Stimulated activated CD4-positive, alpha-beta T cell treated with anti-CD3 and anti-CD28 coated beads, Interleukin-2, amount 100 ng/mL, for 24 hours (primary cell): ENCODE measurements at places on chromosomes 4 and X.

DNA sequence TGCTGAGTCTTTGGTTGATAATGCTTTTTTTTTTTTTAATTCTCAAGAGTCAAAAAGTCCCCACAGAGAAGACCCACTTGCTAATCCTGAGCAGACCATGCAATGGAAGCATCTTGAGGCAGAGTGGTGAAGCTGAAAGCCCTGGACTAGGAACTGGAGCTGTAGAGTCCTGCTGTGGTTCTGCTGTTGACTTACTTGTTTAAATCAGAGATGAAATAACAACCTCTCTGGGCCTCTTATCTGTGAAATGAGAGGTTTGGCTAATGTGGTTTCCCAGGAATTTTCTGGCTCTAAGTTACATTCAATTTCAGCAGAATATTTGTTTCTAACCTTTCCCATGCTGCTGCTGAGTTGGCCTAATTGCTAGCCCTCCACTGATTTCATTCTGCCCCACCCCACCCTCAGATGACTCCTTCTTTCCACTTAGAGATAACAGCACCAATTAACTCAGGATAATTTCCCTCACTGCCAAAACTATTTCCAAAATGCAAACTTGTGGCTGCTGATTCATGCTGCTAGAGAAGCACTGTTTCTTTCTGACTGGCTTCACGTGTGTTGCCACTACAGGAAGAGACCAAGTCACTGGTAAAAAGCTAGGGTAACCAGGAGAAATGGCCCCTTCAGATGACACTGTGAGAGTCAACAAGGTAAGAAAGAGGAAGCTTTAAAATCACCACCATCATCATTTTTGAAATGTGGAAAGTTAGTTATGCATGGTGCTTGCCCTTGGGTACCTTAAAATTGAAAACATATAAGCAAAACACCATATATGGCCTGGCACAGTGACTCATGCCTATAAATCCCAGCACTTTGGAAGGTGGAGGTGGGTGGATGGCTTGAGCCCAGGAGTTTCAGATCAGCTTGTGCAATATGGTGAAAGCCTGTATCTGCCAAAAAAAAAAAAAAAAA, 326.4 kb downstream of the DCHS2 start:
- peak; percentile 20 for DNase-seq

DNA sequence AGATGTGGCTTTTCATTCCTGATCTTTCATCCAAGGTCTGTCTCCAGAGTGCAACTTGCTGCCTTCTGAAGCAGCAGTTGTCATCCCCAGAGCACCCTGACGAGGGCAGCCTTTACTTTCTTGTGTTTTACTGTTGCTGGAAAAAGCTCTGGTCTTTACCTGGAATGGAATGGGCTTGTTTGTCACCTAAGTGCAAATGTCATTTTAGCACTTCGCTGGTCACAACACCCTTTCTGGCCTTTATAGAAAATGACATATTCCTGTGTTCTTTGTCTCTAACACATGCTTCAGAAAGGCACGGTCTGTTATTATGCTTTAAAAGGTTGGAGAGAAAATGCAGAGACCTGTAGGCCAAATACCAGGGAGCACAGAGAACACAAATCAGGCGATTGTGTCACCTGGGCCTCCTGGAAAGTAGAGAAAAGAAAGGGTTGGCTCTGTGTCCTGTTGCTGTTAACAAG, 332.7 kb upstream of the IGFBP7 start:
- no peak for DNase-seq

- no peak for DNase-seq
These were observed 15.3 kb downstream of the USP46 start for GRCh38 chr4:52643785-52644244.

DNA sequence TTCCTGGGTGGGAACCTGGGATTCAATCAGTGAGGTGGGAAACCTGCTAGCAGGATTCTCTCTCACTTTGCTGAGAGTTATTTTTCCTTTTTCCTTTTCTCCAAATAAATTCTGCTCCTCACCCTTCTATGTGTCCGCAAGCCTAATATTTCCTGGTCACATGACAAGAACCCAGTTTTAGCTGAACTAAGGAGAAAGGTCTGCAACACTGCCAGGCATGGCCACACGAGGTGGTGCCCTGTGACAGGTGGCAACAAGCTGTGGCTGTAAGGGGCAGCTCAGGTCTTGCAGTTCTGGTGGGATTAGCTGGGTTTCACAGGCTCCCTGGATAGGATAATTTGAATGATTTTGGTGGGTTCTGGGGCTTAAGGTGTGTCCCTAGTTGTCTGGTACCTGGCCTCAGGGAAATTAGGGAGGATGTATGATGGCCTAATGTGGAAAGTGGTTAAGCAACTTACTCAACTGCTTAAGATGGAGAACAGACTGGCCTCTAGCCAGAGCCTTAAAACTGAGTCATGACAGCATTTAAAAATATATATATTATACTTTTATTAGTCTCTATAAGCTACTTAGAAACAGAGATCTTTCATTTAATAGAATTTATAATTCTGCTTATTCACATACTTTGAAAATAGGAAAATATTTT, 215.0 kb downstream of the IL15 start:
- DNase-seq = no peak

GRCh38 chr4:147518086-147518485, 37.2 kb downstream of the EDNRA start:
- no peak for DNase-seq

- DNase-seq = no peak
These were observed 125.8 kb downstream of the KIT start for GRCh38 chr4:54783402-54784110.

DNA sequence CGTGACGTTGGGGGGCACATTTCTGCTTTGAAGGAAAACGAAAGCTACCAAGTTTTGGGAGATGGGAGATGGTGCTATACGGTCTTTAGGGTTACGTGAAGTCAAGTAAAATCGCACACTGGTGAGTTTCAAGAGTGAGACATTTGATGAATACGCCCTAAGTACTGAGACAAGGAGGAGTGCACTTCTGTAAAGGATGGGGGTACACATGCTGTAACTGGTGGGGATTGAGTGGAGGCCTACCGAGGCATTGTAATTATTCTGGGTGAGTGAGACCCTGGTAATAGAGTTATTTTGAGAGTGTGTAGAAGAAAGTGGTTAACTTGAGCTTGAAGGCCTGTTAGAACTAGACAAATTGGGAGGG, 536 bp downstream of the SH3BGRL start:
- no peak for DNase-seq

- DNase-seq = no peak
These were observed 166.4 kb upstream of the SFRP2 start for GRCh38 chr4:153955327-153955726.

GRCh38 chr4:123229286-123229685, 167.3 kb upstream of the SPRY1 start:
- DNase-seq = no peak

- no peak for DNase-seq
These were observed 26.2 kb downstream of the ZNF330 start for GRCh38 chr4:141246683-141247429.

DNA sequence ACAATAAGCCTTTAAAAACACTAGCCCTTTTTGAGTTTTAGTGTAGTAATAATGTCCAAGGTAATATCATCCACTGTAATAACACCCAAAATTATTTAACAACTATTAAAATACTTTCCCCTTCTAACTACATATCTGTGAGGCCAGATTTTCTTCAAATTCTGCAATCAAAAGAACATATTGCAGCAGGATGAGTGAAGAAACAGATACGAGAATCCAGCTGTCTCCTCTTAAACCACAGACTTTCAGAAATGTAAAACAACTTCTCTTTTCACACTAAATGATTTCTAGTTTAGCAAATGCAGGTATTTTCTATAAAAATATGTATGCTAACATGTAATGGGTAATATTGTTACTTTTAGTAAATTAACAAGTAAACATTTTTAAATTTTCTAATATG, 148.9 kb downstream of the PRDM5 start:
- no peak for DNase-seq

- peak; percentile 22 for DNase-seq
These were observed 83.7 kb upstream of the DHRSX start for GRCh38 chrX:2584251-2585157.

DNA sequence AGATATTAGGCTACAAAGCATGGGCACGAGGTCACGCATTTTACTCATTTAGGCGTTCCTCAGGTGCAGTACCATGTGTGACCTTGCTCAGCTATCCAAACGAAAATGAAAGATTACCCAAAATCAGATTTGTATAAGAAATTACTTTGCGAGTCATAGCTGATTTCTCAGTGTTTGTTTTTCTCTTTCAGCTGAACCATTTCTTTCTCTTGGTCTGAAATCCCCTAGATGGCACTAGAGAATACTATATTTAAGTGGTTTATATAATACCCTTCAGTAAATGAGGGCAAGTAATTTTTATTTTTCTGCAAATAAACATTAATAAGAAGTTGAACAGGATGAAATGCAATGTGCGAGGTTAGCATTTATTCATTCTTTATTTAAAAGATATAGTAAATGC, 496.6 kb downstream of the STIM2 start:
- no peak for DNase-seq

DNA sequence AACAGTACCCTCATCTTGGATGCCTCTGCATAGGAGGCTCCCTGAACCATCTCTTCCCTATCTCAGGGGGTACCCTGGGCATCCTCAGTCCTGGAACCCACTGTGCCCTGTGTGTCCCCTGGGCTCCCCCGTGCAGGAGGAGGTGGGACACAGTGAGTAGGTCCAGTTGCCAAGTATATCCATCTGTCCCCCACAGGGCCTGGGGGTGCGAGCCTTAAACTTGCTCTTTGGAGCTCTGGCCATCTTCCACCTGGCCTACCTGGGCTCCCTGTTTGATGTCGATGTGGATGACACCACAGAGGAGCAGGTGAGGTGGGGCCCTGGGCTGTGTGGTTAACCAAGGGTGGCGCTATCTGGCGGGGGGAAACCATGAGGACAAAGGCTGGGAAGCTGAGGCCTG, 4.6 kb upstream of the EBP start:
- DNase-seq = no peak

DNA sequence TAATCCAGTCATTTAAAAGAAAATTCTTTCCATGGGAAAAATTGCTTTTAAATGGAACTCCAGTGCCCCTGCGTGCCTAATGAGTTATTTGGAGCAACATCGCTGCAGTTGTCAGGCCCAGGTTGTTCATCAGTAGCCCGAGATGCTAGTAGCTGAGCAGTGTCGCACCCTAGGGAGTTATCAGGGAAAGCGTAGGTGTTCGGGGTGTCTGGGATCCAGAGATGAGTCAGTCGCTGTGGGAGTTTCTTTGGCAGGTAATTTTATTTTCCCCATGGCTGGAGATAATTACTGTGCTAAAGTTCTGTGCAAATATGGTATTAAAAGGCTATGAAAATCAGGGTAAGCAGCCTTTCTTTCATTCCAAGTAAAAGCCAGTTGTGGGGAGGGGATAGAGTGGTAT, 49.4 kb downstream of the ANXA3 start:
- DNase-seq = no peak

- no peak for DNase-seq
These were observed 152.3 kb downstream of the PPARGC1A start for GRCh38 chr4:23737571-23737970.

- no peak for DNase-seq
These were observed 68.4 kb downstream of the PDLIM5 start for GRCh38 chr4:94519925-94520789.

- DNase-seq = no peak
These were observed 9.0 kb downstream of the USO1 start for GRCh38 chr4:75733369-75733768.

DNA sequence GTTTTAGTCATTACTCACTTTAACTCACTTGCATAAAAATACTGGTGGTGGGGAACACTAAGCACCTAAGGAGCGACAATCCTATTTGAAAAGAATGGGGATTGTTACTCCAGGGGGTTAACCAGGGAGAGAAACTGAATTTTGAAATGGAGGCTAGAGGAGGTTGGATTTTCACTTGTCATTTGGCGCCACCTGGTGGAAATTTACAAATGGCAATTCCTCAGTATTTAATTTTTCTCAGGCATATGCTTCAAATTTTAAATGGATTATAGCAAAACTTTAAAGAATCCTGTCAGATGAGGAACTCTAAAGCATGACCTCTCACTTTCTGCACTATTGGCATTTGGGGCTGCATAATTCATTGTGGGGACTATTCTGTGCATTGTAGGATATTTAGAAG, 2.7 kb upstream of the GEMIN8 start:
- peak; percentile 63 for DNase-seq
